ENCODE measurements at places on chromosomes 12 and 14. TPM values are rescaled to one million over a fixed set of nuclear protein-coding genes. Genes with fewer than 3 reads are reported as not detected.

Gene TAS2R9
- not detected for total RNA-seq

Gene EPYC
- not detected for total RNA-seq

Gene TSHR
- total RNA-seq = 0.25 TPM

Gene EIF2S3B
- 0.63 TPM for total RNA-seq

Gene SINHCAF
- total RNA-seq = 70.3 TPM

- no peak for DNase-seq
Observed at GRCh38 chr12:3533703-3534386, 42.8 kb downstream of the PRMT8 start.

- DNase-seq = peak; percentile 30
Observed at GRCh38 chr12:53097564-53098353, at the start of gene IGFBP6. TSS of gene IGFBP6 (plus strand) at chr12:53097667. CDS start at chr12:53097718, 51 bp downstream.

DNA sequence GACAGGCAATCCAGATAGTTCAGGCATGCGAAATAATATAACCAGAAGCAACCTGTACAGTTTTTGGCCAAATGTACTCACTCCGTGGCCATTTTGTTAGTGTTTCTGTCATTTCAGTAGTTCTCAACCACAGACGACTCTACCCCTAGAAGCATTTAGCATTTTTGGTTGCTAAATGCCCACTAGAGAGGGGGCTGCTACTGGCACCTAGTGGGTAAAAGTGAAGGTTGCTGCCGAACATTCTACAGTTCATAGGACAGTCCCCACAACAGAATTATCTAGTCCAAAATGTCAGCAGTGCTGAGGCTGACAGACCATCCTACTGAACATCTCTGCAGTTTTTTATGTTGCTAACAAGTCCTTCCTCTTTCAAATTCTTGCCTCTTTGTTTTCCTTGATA is 107.4 kb downstream of the TSHR start:
- no peak for DNase-seq

DNA sequence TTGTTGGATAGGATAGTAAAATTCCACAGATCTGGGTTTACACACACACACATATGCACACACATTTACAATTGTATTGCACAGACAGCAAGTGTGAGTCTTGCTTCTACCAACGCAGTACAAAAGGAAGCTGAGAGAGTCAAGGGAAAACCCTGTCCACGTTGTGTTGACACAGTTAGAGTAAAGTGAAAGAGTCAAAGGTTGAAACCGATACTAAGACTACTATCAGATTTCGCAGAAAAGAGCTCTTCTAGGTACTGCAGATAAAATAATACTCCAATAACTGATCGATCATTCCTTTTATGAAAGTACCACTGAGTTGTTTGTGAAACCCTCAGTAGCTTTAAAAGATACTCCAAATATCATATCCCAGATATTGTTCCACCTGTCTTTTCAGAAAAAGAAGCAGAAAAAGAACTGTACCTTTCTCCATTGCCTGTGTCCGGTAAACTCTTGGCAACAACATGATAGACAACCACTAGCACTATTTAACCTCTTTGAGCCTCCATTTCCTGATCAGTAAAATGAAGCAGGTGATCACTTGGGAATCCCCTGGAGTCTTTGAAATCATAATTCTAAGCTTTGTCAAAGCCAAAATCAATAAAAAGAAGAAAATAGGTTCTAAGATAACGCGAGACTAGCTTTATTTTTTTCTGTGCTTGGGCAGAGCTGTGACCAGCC is 224.6 kb upstream of the FOXN3 start:
- DNase-seq = no peak

GRCh38 chr14:79204591-79204990 is 1006.7 kb downstream of the DIO2 start:
- no peak for DNase-seq

Data from T-cell (primary cell).